ENCODE measurements at places on chromosomes 4 and X. TPM values are rescaled to one million over a fixed set of nuclear protein-coding genes. Genes with fewer than 3 reads are reported as not detected.
A peak's percentile ranks its signal among the peaks of the same experiment; 100 is the strongest.

- DNase-seq = peak; percentile 15
These were observed 60.8 kb downstream of the ZNF732 start for GRCh38 chr4:244471-244870.

DNA sequence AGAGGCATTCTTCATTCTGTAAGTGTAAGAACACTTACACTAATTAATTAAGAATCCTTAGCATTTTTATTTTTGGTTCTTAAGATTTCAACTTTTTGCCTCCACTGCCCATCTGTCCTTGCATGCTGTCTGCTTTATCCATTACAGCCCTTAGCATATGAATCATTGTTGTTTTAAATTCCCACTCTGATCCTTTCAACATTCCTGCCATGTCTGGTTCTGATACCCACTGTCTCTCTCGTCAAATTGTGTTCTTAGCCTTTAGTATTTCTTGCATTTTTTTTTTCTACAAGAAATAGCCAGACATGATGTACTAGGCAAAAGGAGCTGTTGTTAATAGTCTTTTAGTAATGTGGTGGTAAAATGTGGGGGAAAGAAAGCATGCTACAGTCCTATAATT, 1360.0 kb downstream of the TECRL start:
- no peak for DNase-seq

GRCh38 chr4:5942947-5943346, 50.1 kb upstream of the CRMP1 start:
- no peak for DNase-seq

DNA sequence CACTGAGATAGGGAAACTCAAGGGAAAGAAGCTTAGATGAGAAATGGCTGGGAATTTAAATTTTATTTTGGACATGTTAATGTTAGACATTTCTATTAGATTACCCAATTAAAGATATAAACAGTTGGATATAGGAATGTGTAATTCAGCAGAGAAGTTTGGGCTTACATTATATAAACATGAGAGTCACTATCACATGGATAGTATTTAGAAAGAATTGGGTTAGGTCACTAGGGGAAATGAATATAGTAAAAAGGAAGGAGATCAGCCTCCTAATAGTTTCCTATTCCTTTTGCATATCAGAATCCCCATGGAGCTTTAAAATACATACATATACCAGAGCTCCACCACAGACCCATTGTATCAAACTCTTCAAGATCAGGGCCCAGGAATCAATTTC, 19.6 kb upstream of the CXCL5 start:
- no peak for DNase-seq

DNA sequence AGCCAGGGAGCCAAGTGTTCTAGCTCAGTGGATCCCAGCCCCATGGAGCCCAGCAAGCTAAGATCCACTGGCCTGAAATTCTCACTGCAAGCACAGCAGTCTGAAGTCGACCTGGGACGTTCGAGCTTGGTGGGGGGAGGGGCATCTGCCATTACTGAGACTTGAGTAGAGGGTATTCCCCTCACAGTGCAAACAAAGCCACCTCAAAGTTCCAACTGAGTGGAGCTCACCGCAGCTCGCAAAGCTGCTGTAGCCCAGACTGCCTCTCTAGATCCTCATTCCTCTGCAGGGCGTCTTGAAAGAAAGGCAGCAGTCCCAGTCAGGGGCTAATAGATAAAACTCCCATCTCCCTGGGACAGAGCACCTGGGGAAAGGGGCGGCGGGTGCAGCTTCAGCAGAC, 226.3 kb downstream of the ZIC3 start:
- DNase-seq = no peak

DNA sequence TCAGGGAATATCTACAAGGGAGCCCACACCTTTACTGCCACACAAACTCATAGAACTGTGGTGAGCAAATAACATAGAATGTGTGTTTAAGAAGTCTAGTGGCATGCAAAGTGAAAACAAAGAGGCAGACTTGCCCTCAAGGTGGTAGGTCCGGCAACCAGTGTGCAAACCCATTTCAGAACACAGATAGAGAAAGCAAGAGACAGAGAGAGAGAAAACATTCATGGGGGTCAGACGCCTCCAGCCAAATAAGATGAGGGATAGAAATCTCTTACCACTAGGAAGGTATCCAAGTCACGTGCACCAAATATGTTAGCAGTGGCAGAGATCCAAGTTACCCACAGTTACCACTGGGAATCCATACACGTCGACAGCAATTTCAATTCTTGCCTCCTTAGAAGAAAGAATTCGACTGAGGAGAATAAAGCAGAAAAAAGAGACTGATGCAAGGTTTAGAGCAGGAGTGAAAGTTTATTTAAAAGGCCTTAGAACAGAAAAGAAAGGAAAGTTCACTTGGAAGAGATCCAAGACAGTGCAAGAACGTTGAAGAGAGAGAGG, 252.8 kb downstream of the NAP1L3 start:
- no peak for DNase-seq

CD38 gene
- 0.15 TPM for total RNA-seq

Measured in Panc1 (cell line).